ENCODE measurements at places on chromosomes 12 and 14.

- DNase-seq, result no peak
These were observed 97.9 kb downstream of the PAWR start for GRCh38 chr12:79592865-79593264.

DNA sequence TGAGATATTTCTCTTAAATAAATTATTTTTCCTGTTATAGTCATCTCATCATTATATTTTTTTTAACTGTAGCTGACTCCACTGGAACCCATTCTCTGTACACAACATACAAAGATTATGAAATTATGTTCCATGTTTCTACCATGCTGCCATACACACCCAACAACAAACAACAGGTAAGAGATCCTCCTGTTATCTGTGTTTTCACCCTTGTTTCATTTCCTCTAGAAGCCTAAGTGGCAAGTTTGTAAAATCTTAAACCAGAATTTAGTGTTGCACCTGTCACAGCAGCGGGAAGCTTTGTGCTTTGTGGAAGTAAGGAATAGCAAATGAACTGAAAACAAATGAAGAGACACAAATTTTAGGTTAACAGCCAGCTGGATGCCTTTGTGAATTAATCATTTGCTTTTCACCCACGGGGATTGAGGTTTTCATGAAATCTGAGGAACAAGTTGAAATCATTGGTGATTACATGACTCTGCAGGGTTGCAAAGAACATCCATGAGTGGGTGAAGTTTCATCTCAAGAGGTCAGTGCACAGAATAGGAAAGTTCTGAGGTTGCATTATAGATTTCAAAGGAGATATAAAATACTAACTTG, 273.9 kb upstream of the RGS6 start:
- DNase-seq, result no peak

GRCh38 chr12:65432651-65433050, 154.2 kb downstream of the MSRB3 start:
- no peak for DNase-seq

DNA sequence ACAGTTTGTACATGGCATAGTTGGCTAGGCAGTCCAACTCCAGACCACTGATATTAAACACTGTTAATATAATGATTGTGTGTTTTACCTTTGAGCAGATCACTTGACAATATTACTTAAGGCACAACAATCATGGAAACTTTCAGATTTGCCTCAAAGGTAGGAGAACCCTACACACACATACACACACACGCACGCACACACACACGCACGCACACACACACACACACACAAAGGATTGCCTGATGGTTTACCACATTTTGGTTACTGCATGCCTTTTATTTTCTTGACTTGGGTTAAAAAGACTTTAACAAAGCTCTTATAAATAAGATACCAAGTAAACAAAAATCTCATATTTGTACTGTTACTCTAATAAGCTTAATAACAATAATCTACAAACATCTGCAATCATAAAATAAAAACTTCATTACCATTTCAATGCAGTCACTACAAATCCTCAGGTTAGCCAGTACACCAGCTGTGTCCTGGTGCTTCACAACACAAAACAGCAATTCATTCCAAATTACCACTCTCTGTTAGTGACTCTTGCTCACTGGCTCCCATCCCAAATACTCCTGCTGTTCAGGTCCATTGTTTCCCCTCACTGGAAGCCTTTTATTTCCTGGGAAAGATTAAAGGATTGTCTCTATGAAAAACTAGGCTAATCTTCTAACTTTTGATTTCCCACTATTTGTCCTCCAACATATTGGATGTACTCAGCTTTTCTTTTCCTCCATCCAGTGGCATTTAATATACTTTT, 175.2 kb upstream of the ATP2B1 start:
- DNase-seq, result no peak

GRCh38 chr12:774051-774614, 21.8 kb downstream of the WNK1 start:
- no peak for DNase-seq

DNA sequence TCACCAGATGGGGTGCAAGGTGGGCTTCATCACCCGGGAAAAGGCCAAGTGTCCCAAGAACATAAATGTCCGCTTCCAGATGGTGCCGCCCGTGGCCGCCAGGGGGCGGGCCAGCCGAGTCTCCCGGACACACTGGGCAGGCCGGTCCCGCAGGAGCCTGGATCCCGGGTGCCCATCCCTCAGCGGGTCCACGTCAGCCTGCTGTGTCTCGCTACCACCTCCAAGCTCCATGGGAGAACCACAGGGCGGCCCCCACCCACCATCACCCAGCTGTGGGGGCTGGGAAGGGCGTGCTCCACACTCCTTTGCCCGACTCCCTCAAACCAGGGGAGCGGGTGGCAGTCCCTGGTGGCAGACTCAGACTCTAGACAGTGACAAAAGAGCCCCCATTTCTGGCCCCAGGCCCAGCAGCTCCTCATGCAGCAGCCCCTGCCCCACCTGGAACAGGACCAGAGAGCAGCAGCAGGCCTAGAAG, 22.0 kb upstream of the NUDT14 start:
- DNase-seq, result peak; percentile 69

DNA sequence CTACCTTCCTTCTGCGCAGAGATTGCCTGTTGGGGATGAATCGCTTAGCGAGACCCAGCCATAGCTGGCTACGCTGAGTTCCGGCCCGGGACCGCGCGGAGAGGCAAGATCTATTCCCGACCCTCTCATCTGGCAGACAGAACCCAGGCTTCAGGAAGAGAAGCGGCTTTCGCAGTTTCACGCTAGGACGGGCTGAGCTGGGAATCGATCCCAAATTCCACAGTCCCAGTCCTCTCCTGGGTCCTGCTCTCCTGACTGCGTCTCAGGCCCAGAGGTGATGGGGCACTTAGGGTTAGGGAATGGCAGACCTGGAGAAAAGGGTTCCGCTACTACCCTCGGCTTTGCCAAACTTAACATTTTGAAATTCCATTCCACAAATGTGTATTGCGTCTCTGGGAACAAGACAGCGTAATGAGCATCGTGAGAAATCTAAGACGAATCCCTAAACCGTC, 2.8 kb downstream of the PTPN21 start:
- DNase-seq, result no peak

DNA sequence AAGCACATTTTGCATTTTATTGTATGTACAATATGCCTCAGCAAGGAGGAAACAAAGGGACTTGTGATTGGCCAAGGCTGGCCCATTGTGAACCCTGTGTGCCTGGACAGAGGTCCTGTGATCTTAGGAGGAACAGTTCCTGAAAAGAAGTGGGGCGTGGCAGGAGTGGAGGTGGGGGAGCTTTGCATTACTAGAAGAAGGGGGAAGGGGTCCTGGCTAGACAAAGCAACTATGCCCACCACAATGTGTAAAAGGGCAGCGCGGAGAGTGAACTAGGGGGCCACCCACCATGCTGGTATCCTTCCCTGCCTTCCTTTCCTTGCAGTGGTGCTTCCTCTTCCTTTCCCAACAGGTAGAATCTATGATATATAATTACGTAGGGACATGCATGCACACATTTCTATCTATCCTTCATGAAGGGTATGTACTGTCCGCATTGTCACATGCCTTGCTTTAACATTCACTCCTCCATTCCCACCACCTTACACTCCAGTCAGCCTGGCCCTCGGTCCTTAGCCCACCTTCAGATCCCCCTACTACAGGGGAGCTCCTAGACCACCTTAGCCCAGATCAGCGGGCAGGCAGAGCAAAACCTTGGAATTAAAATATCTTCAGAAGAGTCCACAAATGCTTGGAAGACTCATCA, 12.5 kb downstream of the KRT8 start:
- no peak for DNase-seq

Measured in activated B cell treated with CpG ODN at 0.5 μM for 24 hours (primary cell).